RWPE1 (cell line): ENCODE measurements at places on chromosomes 3 and 15.
A peak's percentile ranks its signal among the peaks of the same experiment; 100 is the strongest.

GRCh38 chr15:66356077-66356358 is 467 bp downstream of the TIPIN start:
- no peak for DNase-seq

DNA sequence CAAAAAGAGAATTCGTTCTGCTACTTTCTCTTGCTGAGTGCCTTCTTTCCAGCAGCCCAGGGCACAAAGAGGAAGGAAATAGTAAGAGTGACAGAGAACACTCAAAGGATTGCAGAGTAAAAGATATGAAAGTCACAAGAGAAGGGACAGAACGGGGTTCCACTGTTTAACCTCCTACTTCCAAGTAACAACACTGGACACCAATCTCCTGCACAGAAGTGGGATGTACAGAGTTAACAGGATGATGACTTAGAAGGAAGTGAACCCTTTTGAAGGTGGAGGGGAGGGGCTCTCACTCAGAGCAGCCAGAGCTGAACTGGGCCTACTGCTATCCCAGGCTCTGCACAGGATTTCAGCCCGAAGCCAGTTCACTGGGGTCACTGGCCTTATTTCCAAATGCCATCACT is 130.1 kb upstream of the PRICKLE2 start:
- peak; percentile 16 for DNase-seq

GRCh38 chr15:85649372-85649771 is 145.4 kb downstream of the KLHL25 start:
- peak; percentile 20 for DNase-seq

DNA sequence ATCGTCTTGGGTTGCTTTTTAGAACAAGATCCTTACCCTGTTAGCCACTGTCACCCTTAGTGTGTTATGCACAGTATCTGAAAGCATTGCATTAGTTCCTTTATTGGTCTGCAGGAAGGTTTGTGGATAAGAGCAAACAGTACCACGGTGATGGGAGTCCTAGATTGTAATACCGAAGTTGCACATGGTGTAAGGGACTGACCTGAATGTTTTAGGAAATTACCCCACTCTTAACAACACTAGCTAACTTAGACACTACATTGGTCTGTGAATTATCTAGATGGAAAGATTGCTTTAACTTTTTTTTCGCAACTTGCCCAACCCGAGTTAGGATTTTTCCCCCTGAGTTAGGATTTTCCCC is 1.3 kb downstream of the STT3B start:
- no peak for DNase-seq

- no peak for DNase-seq
Measured at GRCh38 chr3:36520241-36521006, 140.1 kb downstream of the STAC start.

DNA sequence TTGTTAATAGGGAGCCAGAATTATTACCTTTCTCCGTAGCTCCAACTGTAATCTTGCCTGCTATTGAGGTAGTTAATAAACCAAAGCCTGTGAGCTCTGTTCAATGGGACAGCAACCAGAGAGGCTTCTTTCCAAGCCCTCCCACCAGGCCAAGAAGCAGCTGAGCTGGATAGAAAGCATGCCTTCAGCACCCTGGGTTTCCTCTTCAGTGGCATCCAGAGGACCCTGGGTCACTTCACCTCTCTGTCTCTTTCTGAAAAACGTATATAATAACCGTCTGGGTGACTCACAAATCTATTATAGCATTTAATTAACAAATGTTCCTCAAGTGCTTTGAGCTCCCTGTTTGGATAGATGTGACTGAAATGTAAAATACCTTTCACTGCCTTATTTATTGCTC is 420.0 kb downstream of the LPP start:
- no peak for DNase-seq

- no peak for DNase-seq
Measured at GRCh38 chr3:100782348-100782747, 73.1 kb downstream of the TFG start.

GRCh38 chr3:46282696-46283095 is 40.4 kb downstream of the CCR3 start:
- no peak for DNase-seq

GRCh38 chr15:74127255-74127953 is 3.0 kb upstream of the ISLR2 start:
- peak; percentile 79 for DNase-seq

- DNase-seq: no peak
Measured at GRCh38 chr3:194255252-194256039, 95.7 kb downstream of the CPN2 start.

GRCh38 chr3:153714588-153715290 is 406.5 kb upstream of the ARHGEF26 start:
- no peak for DNase-seq

DNA sequence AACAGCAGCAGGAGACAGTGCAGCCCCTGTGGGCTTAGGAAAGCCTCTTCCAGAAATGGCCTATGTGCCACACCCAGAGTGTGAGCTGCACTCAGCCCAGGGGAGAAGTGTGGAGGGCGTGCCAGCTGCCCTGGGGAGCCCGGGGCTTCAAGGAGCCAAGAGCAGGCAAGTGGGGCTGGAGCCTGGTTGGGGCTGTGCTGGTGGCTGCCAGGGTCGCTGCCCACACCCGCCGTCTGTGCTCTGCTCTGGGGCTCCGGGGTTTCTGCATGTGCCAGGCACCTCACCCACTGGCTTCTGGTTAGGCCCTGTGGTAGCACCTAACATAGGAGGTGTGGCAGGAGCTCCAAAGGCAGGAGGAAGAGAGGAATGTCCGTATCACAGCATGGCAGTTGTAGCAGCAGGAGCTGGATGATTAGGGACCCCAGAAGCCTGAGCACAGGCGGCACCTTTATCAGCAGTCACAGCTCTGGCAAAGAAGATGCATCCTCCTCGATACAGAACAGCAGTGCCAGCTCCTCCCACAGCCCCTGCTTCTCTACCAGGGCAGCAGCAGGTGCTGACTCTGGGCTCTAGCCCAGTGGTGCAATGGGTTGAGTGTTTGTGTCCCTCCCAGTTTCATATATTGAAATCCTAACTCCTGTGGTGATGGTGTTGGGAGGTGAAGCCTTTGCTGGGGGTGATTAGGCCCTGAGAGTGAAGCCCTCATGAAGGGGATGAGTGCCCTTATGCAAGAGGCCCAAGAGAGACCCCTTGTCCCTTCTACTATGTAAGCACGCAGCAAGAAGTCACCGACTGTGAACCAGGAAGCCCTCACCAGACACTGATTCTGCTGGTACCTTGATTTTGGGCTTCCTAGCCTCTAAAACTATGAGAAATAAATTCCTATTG is 70.0 kb upstream of the KLF13 start:
- DNase-seq: no peak

- peak; percentile 47 for DNase-seq
Measured at GRCh38 chr15:90497912-90498311, 31.8 kb upstream of the CRTC3 start.

DNA sequence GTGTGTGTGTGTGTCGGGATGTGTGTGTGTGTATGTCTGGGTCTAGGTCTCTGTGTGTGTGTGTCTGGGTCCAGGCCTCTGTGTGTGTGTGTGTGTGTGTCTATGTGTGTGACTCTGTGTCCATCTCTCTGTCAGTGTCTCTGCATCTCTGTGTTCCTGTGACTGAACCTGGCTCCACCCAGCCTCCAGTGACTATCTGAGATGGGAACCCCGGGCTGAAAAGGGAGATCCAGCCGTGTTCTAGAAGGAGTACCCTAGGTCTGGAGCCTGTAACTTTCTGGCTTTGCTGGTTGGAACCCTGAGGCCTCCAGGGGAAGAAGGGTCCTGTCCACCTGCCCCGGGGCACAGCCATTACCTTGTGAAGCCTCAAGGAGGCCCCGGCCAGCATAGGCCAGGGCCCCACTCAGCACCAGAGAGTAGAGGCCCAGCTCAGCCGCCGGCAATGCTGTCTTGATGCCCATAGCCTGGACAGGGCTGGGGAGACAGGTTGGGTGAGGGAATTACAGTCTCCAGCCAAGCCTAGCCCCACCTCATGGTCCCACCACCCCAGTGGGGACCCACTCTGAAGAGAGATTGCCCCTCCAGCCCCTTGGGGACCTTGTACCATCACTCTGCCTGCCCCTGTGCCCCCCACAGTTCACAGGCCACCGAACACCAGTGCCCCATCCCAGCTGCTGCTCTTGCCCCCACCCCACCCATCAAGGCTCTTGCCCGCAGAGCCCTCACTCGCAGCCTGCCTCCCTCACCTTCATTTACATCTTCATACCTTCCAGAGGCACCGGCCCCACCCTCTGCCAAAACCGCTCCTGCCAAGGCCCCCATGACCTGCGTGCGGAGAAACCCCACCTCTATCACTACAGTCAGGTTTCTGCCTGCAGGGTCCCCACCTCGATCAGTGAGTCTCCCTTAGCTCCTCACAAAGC is 2.0 kb downstream of the HHATL start:
- DNase-seq: no peak

GRCh38 chr3:108820586-108820985 is 2.0 kb upstream of the TRAT1 start:
- DNase-seq: no peak

DNA sequence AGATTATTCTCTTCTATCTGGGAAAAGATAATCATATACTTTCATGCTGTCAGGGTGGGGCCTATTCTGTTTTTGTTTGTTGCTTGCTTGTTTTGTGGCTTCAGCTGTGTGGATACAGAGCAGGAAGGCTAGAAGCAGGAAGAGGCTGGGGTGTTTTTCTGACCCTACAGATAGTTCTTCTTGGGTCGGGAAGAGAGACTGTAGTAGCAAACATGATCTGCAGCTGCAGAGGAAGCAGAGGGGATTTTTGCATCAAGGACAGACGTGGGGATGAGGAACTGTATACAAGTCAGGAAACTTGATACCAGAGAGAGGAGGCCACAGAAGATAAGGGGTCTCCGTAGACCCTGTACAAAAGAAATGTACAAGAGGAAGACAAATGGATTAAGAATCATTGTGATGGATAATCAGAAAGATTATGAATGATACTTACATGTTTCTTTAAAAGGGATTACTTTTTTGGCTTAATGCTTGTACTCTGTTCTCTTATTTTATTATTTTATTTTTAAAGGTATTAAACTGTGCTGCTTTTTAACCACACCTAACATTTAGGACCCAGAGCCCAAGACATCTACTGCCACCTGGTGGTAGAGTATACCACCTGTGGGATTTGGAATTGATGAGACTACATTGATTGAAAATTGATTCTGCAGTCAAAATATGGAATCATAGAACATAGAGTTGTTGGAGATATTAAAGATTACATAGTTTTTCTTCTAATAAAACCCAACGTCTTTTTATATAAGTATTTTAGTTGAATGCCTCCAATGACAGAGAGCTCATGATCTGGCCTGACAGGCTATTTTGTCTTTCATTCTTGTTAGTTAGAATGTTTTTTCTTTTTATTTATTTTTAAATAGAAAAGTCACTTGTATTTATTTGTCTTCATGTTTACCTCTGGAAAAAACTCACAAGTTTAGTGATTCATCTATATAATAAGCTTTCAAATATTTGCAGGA is 87.3 kb upstream of the ROPN1 start:
- DNase-seq: peak; percentile 37

GRCh38 chr15:29924750-29925149 is 102.5 kb upstream of the TJP1 start:
- DNase-seq: peak; percentile 78

- DNase-seq: no peak
Measured at GRCh38 chr15:52100807-52101442, 11.7 kb downstream of the BCL2L10 start.

DNA sequence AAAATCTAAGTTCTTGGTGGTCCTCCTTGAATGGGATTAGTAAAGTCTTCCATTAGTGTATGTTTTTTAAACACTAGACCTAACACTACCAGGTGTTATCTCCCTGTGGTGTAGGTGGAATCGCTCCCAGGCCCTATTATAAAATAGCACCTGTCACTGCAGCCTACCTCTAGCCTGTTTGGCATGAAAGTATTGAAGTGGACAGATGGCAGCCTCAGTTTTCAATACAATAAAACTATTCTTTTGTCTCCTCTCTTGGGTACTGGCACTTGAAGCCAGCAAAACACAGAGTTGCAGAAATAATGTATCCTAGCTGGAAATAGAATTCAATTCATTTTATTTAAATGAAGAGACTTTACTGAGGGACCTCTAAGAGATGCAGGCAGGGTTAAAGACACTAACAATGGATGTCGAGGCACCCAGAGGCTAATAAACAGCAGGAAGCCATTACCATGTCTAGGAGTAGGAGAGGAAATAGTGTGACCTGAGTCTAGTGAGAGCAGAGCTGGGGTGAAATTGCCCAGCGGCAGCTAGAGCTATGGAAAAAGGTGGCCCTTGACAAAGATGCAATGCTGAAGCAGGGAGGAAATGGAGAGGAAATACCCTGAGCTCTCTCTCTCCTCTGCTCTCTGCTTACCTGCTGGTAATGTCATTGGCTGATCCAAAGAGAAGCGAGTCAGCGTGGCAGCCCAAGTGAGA is 49.1 kb upstream of the TMEM158 start:
- no peak for DNase-seq

DNA sequence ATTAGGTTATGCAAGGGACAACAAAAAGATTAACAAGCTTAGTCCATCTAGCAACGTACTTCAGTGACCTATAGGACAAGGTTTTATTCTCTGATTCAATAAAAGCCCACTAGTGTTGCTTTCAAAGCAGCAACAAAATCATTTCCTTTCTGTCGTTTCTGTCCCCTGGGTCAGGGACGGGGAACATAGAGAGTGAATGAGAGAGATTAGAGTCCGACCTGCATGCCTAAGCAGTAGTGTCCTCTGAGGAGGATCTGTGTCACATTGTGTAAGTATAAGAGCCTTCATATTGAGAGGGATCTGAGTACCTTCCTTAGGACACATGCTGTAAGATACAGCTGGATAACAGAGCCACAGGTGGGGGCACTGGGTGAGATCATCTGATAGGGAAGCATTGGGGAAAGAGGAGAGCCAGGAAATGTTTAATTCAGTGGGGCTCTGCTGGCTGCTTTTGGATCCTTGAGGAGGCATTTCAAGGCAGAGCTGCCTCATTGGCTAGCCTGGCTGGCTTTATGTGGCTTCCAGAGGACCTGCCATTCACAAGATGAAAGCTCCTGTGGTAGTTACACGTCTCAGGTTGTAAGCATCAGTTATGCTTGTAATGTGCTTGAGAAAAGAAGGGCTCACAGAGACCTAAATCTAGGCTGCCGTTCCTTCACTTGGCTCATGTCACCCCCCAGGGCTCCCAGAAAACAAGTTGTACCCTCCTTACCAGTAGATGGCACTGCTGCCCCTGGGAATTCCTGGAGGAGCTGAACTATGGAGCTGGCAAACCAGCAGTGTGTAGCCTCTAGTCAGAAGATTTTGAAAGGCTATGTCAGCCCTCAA is 2.7 kb downstream of the TMEM108 start:
- DNase-seq: peak; percentile 80

DNA sequence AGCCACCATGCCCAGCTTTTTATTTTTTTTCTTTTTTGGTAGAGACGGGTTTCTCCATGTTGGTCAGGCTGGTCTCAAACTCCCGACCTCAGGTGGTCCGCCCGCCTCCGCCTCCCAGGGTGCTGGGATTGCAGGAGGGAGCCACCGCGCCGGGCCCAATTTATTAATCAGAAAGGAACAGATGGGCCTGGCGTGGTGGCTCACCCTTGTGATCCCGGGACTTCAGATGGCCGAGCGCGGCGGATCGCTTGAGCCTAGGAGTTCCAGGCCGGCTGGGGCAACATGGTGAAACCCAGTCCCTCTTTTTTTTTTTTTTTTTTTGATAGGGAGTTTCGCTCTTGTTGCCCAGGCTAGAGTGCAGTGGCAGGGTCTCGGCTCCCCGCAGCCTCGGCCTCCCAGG is 64.6 kb downstream of the GOLGA6L7 start:
- DNase-seq: no peak
